ENCODE measurements at places on chromosomes 3 and 15.
A peak's percentile ranks its signal among the peaks of the same experiment; 100 is the strongest.

GRCh38 chr3:129305592-129306091 lies 27.0 kb downstream of the HMCES start:
- DNase-seq = peak; percentile 79

GRCh38 chr3:57826952-57827723 lies 71.0 kb downstream of the SLMAP start:
- DNase-seq = no peak

DNA sequence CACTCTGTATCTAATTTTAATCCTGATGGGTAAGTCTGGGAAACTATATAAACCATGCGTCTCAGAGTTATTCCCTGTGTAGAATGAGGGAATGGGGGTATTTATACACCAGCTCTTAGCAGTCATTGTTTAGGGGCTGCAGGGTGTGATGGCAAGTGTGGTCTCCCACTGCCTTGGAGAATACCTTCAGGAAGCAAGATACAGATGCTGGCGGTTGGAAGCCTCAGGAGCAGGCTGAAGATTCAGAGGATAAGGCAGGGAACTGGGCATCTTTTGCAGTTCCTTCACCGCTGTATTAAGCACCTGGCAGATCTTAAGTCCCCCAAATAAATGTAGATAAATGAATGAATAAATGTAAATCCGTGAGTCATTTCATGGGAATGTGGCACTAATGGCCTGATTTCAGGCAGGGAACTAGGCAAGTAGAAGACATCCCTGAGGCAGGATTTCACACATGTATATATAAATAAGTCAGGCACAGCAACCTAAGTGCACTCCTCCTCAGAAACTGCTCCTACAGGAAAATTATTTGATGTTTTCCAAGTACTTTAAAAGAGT lies 209.2 kb upstream of the GADL1 start:
- DNase-seq = no peak

DNA sequence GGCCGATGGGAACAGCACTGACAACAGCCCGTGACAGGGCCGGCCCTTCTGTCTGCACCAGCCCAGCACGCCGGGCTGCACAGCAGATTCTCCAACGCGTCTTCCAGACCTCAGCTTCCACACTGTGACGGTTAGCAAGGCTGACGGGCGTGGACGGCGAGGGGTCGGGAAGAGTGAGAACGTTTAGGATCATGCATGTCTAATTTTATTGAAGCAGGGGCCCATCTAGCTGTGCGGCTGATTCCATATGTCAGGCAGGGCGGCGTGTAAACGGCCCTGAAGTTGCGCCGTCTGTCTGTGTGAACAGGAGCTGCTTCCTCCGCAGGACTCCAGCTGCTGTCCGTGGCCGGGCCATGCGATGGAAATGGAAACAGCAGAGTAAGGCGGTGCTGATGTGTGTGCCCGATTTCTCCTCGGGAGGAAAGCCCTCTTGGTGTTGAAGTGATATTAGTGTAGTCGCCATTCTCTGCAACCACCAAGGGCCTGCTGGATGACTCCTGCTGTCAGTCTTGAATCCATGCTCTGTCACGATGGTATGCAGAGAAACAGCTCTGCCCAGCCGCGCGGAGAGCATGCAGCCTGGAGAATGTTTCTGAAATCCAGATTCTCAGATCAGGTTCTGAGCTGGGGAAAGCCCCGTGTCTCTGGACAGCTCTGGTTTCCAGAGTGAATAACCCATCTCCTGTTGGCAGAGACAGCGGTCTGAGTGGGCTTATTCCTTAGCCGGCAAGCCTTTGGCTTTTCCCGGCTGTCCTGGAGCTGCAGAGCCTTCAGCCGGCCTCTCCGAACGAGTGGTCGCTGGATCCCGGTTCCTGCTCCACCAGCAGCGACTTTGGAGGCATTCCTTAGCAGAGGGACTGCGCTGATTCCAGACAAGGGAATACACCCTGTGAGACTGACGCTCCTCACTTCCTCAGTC lies 158.1 kb upstream of the UBE3A start:
- DNase-seq = no peak

GRCh38 chr3:56655709-56656108 lies 27.4 kb downstream of the TASOR start:
- no peak for DNase-seq

DNA sequence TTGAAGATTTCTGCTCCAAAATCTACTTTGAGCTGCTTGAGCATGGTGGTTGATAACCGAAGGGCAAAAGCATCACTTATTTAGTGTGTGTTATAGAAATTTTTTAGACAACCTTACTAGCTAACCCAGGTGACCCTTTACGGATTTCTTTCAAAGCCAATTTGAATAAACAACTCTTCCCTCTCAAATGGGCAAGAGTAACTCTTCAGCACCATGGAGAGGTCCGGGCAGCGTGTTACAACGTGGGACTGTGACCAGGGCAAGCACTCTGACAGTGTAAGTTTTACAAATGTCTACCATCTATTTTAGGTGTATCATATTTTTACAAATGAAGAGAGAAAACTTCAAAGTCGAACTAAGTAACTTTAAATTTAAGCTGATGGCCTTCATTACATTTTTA lies 471.8 kb downstream of the MFSD1 start:
- peak; percentile 71 for DNase-seq

Measured in type B pancreatic cell (in vitro differentiated cells).